IMR-90 (cell line): ENCODE measurements at places on chromosomes 7 and 10.

DNA sequence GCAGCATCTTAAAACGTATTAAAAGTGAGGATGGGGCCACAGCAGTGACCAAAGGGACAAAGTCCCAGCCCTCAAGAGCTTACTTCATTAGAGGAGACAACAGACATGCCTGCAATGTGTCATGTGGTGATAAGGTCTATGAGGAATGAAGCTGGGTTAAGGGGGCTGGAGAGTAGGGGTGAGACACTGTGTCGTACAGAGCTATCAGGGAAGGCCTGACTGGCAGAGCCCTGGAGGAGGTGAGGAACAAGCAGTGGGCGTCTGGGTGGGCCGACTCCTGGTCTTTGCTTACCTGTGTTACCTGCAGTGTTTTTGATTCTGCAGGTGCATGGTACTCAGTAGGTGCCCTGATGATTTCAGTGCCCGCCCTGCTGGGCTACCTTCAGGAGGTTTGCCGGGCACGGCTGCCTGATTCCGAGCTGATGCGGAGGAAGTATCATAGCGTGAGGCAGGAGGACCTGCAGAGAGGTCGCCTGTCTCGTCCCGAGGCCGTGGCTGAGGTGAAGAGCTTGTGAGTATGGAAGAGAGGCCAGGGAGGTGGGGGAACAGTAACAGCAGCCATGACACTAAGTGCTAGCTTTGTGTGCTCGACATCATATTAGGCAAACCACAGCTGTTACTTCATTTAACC is 7.6 kb downstream of the ZFYVE27 start:
- no peak for DNase-seq

GRCh38 chr10:22832066-22832602 is 95.7 kb upstream of the ARMC3 start:
- no peak for DNase-seq

DNA sequence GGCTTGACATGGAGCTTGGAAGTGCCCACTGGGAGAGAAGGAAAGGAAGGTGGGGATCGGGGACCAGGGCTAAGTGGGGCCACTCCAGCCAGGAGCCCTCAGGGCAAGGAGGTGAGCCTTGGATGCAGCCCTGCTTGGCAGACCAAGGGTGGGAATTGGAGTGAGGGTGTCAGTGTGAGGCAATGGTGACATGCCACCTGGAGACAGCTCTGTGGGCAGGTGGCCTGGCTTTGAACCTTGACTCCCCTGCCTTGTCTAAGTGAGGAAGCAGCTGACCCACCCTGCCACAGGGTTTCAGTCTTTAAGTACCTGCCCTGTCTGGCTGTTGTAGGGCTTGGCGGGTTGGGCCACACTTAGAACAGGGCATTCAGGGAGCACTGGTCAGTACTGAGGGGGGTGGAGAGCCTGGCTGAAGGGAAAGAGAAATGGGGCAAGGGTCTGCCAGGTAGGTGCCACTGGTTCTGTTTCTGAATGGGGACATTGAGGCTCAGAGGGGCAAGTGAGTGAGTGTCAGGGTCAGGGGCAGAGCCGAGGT is 4.8 kb downstream of the RAMP3 start:
- DNase-seq: no peak

DNA sequence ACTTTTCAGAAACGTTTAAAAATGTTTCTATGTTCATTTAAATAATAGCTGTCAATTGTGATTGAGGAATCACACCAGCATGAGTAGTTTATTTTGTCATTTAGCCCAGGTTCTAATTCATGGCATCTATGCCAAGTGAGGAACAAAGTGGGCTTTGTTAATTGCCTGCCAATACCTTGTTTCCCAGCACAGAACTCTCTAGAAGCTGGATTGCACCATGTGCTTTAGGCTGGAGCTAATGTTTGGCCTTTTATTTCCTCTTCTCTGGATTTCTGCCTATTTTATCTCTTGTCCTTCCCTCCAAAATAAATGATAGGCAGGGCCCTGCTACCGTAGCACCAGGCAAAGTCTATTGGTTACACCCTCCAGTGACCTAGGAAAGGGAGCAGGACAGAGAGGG is 109.9 kb upstream of the ITGB1 start:
- DNase-seq: no peak

GRCh38 chr7:3157566-3158287 is 114.1 kb upstream of the CARD11 start:
- DNase-seq: peak; percentile 6

DNA sequence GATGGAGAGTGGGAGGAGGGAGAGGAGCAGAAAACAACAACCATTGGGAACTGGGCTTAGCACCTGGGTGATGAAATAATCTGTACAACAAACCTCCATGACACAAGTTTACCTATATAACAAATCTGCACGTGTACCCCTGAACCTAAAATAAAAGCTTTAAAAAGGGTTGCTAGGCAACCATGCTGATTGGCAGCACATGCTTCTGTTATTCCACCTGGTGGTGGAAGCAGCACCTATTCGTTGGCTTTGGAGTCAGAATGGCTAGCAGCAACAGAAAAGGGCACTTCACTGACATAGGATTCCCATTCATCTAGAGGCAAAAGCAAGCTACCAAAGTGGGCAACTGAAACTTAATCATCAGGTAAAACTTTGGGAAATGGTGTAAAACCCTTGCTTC is 57.1 kb downstream of the RELN start:
- DNase-seq: no peak

- DNase-seq: no peak
Observed at GRCh38 chr7:3214090-3214413, 87.0 kb upstream of the SDK1 start.

- peak; percentile 53 for DNase-seq
Observed at GRCh38 chr10:22657566-22658225, 56.7 kb downstream of the PIP4K2A start.

DNA sequence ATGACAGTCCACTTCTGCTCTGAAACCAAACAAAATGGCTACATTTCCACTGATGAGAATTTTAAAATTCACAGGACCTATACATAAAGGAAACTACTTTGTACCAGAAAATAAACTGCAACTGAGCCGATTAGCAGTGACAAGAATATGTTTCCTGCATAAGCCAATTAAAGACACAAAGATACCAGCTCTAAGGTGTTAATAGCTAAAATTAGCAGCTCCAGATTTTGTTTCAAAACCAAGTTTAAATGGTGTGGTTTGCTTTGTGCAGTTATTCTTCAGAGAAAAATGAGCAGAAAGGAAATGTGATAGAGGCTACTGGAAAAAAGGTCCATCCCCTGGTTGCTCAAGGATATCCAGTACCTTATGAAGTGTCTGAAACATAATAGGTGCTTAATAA is 123.2 kb downstream of the ANK3 start:
- DNase-seq: no peak

DNA sequence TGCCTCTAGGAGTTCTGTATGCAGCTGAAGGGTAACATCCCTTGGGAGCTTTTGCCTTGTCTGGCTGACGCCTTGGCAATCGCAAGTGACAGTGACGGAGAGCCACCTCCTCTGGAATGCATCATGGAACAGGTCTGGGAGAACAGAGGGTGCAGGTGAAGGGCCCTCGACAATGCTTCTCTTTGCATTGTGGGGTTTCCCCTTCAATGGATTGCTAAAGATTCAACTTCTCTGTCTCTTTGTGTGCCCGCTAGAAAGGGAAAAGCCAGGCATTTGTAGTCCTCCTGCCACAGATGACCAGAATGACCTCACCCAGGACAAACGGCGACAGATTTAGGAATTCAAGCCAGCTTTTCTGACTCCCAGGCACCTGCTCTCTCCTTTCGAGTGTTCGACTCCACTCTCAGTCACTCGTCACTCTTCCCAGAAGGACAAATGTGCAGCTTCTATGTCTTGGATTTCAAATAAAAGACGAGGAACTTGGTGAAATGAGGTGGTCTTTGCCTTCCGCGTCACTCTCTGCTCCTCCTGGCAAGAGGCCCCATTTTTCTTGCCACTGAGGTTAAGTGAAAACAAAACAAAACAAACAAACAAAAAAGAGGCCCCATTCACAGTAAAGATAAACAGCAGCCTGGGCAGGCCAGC is 26.1 kb downstream of the IL2RA start:
- no peak for DNase-seq

DNA sequence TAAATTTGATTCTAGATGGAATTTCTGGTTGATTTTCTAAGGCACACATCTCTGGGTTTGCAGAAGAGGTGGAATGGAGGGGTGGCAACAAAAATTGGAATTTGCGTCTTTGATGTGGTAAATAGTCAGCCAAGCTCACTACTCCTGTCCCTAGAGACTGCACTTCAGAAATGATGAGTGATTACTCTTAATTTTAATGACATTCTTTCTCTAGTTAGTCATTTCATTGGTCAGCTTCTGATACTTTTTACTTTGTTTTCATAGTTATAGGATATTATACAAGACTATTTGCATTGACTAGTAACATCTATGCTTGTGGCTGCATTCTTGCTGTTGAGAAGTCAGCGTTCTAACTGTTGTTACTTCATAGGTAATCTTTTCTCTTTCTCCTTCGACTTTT is 658.3 kb downstream of the SUGCT start:
- DNase-seq: peak; percentile 38

DNA sequence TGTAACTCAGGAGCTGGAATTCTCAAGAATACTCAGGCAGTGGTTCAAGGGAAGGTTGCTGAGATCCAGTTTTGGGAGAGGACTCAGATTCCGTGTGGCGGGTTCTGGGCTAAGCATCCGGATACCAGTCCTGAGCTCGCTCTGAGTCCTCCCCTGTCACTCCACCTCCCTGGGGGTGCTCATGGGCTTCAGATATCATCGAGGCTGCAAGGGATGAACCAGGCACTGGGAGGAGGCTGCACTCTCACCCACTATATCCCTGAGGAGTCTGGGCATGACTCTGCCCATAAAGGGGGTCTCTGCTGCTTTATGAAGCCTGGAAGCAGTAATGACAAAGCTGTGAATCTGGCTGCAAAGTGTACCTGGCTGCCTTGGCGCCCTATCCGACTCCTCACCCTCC is 188.5 kb downstream of the TNS3 start:
- DNase-seq: no peak

DNA sequence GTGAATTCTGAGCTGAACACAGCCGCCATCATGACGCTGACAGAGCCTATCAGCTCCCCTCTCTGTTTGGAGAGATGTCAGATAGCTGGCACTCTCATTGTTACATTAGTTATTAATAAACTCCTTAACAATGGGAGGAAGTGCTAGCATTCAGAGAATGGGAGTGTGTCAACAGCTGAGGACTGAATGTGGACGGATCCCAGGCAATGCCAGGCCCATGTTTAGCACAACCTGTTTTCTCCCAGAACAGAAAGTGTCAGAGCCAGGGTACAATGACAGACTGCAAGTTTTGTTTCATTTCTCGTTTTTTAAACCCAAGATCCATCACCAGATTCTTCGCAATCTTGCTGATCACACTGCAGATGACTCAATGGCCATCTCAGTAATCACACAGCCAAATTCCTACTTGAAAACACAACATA is 99.6 kb downstream of the PRPF18 start:
- peak; percentile 50 for DNase-seq

GRCh38 chr7:28766359-28766758 is 191.8 kb downstream of the TRIL start:
- no peak for DNase-seq

GRCh38 chr7:128448751-128449302 is 6.9 kb upstream of the HILPDA start:
- no peak for DNase-seq

GRCh38 chr10:32865170-32865569 is 92.9 kb downstream of the ITGB1 start:
- DNase-seq: no peak

DNA sequence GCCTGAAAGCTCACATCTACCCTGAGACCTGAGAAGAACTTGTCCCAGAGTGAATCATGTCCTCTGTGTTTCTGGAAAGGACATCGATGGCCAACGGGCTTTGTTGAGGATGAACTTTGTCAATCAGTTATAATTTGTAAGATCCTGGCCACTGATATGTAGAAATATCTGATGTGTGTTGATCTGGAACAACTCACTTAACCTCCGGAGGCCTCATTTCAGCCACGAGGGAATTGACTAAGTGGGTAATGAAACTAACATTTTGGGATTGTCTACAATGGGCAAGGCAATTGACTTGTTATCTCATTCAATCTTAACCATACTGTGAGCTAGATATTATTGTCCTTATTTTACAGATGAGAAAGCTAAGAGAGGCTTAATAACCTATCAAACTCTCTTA is 468.1 kb upstream of the NRP1 start:
- no peak for DNase-seq

GRCh38 chr10:14048930-14049613 is 281.7 kb downstream of the FRMD4A start:
- no peak for DNase-seq

DNA sequence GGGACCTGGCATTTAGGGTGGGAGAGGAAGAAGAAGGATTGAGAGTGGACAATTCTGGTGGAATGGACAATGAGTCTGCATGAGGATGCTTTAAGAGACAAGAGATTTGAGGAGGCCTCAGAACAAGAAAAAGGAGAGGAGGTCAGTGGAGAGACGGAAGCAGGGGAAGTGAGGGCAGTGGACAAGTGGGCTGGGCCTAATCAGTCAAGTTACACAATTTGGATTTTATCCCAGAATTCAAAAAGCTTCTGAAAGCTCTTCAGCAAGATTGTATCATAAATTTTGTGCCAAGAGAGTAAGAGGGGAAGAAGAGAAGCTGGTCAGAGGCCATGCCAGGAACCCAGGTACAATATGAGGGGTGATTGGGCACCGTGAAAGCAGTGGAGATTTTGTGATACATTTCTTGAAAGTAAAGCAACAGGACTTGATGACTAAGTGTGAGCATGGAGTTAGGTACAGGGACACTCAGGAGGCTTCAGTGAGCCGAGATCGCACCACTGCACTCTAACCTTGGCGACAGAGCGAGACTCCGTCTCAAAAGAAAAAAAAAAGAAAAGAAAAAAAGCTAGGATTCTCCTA is 19.3 kb upstream of the TSPAN13 start:
- DNase-seq: no peak

GRCh38 chr10:3231951-3232730 is 59.6 kb upstream of the PITRM1 start:
- DNase-seq: peak; percentile 24

GRCh38 chr10:48785796-48786195 is 101.1 kb downstream of the WDFY4 start:
- no peak for DNase-seq

- DNase-seq: no peak
Observed at GRCh38 chr7:37759526-37759925, 76.0 kb downstream of the GPR141 start.

DNA sequence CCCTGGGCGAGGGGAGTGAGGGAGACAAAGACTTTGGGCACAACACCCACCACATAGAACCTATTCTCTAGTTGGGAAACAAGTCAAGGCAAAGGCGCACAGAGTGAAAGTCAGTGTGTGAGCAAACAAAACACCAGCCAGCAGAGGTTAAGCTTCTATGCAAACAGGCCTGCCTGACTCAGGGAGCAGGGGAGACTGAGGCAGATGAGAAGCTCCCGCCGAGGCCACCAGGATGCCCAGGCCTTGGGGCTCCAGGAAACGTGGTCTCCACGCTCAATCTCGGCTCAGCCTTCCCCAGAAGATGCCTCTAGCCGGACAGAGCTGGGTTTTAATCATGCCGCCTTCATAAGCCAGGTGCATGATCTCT is 74.1 kb upstream of the KCNMA1 start:
- DNase-seq: no peak

DNA sequence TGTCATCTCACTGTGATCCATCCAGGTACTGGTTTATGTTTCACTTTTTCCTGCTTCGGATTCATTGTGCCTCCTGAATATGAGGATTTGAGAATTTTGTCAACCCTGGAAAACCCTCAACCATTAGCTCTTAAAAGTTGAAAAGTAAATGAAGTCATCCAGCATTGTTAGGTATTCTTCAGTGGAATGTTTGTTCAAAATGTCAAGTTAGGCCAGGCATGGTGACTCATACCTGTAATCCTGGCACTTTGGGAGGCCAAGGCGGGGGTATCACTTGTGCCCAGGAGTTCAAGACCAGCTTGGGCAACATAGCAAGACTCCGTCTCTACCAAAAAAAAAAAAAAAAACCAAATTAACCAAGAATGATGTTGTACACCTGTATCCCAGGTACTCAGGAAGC is 222.1 kb downstream of the NSUN6 start:
- peak; percentile 17 for DNase-seq
